ENCODE measurements at places on chromosomes 6 and 20. TPM values are rescaled to one million over a fixed set of nuclear protein-coding genes. Genes with fewer than 3 reads are reported as not detected.

Gene SLC29A1
- total RNA-seq = 56.1 TPM

- H3K4me3 ChIP-seq = no peak overlapping the region
- H3K27me3 ChIP-seq = no peaks in the 10 kb centered on the region
- DNase-seq = no peak
- H3K36me3 ChIP-seq = no peaks in the 10 kb centered on the region
- no peaks in the 10 kb centered on the region for H3K4me1 ChIP-seq
Observed at GRCh38 chr6:157449610-157450009, 68.6 kb downstream of the ZDHHC14 start.

DNA sequence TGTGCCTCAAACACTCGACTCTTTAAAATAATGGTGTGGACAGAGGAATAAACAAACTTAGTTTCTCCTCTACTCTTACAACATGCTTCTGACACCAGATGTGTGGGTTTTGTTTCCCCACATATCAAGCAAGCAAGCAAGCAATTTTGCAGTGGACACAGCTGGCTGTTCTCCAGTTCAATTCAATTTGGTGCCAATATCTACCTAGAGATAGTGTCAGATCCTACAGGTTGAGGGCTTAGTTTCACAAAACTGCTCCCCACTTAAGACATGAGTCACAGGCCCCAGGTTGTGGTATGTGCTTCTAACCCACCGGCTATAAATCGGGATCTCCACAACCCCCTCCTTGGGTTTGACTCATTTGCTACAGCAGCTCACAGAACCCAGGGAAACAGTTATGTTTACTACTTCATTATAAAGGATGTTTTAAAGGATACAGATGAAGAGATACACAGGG lies 131.4 kb upstream of the TRAF3IP2 start:
- peak overlapping the region; percentile 69 for H3K27ac ChIP-seq
- no peak overlapping the region for H3K4me3 ChIP-seq
- DNase-seq = peak; percentile 73
- no peaks in the 10 kb centered on the region for H3K27me3 ChIP-seq

Gene DUSP22
- total RNA-seq = 34.2 TPM

DNA sequence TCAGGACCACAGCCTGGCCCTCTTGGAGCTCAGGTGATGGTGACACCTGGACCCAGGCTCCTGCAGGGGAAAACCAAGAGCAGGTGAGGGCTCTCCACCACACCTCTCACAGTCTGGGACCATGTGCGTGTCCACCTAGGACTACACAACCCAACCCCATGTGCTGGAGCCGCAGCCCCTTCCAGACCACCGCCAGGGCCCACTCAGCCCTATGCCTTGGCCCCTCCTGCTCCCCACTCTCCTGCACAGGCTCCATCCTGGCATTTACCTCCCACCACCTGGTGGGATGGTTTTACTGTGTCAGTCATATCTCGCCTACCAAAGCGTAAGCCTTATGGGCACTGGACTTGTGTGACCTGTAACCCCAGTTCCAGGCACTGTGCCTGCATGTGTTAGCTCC lies 13.1 kb upstream of the ADAM33 start:
- H3K4me3 ChIP-seq = no peak overlapping the region
- no peaks in the 10 kb centered on the region for H3K27me3 ChIP-seq
- no peak for DNase-seq
- H3K27ac ChIP-seq = no peak overlapping the region

Gene MCM8
- 47.8 TPM for total RNA-seq

DNA sequence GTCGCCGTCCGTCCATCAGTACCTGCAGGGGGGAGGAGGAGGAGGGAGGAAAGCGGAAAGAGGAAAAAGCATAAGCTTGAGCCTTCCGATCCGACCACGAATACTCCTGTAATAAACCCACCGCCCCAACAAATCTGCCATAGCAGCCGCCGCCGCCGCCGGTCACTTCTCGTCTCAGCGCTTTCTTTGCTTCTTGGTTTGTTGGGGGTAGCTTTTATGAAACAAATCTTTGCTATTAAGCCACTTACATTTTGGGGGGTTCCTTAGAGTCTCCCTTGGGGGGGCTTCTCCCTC lies 277 bp downstream of the ADGRB3 start:
- H3K36me3 ChIP-seq = no peaks in the 10 kb centered on the region
- no peak for DNase-seq
- peak overlapping the region; percentile 62 for H3K4me3 ChIP-seq
- peaks cover 13% of the 10 kb centered on the region for H3K4me1 ChIP-seq

DNA sequence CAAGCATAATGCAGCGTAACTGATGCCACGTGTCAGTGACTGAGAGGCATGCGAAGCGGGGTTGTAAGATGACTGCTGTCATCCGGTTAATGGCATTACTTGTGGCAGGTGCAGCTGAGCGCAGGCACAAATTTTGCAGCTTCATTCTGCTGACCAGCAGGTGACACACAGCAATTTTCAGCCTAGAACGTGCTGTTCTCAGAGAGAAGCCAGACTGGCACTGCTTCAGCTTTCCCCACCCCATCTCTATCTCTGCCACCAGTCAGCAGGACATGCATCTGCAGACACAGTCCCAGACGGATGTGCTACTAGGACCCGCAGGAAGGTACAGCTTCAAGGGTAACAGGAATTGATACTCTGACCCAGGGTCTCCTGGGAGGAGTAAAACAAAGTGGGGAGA lies 221.8 kb downstream of the KIF16B start:
- H3K4me3 ChIP-seq = no peak overlapping the region
- H3K27me3 ChIP-seq = no peaks in the 10 kb centered on the region
- H3K36me3 ChIP-seq = peaks cover 1% of the 10 kb centered on the region
- no peak for DNase-seq
- no peaks in the 10 kb centered on the region for H3K4me1 ChIP-seq
- no peak overlapping the region for H3K27ac ChIP-seq

GRCh38 chr6:10583509-10583901 lies 62.4 kb downstream of the GCNT2 start:
- peak overlapping the region; percentile 4 for H3K27ac ChIP-seq
- peaks cover 11% of the 10 kb centered on the region for H3K4me1 ChIP-seq
- no peaks in the 10 kb centered on the region for H3K27me3 ChIP-seq
- no peaks in the 10 kb centered on the region for H3K36me3 ChIP-seq

DNA sequence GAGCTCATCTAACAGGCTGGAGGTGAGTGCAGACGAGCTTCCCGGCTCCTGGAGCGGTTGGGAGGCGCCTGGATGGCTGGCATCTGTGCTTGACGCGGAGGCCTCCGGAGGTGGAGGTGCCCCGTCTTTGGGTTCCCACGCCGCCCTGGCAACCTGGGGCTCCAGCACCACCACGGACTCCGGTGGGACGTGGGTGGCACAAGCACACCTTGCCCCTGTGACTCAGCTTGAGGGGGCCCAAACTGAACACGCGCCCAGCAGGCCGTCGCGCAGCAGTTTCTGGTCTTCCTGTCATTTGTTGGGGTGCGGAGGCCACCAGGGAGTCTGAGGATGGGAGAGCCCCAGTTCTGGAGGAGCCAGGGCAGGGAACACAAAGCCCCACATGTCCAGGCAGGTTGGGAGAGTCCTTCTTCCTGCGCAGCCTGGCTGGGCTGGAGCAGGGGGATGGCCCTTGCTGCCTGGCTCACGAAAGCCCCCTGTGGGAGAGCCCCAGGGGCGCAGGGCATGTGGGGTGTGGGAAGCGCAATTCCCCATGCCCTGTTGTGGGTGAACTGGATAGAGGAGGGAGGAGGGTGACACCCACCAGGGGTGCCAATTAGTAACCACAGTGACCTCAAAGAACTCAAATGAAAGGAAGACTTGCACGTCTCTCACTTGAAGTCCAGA lies 1378.6 kb upstream of the DEFB115 start:
- H3K36me3 ChIP-seq = peaks cover 15% of the 10 kb centered on the region
- H3K27me3 ChIP-seq = no peaks in the 10 kb centered on the region
- no peaks in the 10 kb centered on the region for H3K4me1 ChIP-seq
- peak overlapping the region; percentile 39 for H3K4me3 ChIP-seq

DNA sequence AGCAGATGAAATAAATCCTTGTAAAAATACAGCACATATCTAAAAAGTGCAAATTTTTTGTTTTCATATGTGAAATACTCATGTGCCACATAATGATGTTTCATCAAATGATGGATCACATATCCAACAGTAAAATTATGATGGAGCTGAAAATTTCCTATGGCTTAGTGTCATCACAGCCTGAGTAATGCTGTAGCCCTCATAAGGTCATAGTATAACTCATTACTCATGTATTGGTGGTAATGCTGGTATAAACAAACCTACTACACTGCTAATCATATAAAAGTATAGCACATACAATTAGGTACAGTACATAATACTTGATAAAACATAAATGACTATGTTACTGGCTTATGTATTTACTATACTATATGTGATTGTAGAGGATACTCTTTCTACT lies 12.9 kb downstream of the TSPYL1 start:
- no peak overlapping the region for H3K27ac ChIP-seq
- peaks cover 36% of the 10 kb centered on the region for H3K36me3 ChIP-seq
- H3K4me3 ChIP-seq = no peak overlapping the region
- no peaks in the 10 kb centered on the region for H3K27me3 ChIP-seq
- H3K4me1 ChIP-seq = peaks cover 27% of the 10 kb centered on the region

DNA sequence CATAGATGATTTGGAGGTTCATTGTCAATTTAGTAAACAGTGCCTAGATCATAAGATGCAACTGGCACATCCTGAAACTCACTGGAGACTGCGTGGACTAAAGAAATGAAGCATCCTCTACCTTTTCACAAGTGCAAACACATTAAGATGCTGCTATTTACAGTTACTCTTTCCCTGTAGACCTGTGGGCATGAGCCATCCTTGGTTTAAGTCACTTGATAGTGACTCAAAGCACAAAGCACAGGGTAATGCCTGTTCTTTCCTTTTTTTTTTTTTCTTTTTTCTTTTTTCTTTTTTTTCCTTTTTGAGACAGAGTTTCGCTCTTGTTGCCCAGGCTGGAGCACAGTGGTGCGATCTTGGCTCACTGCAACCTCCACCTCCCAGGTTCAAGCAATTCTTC lies 10.0 kb upstream of the HLA-DQA1 start:
- H3K27me3 ChIP-seq = no peaks in the 10 kb centered on the region
- no peak for DNase-seq
- H3K4me3 ChIP-seq = no peak overlapping the region
- no peaks in the 10 kb centered on the region for H3K36me3 ChIP-seq
- H3K4me1 ChIP-seq = peaks cover 31% of the 10 kb centered on the region

GRCh38 chr6:33075568-33076405 lies at the start of gene HLA-DPB1:
HLA-DPB1 (plus strand) TSS chr6:33075990; CDS start chr6:33076042, 52 bp downstream.
- H3K27me3 ChIP-seq = no peaks in the 10 kb centered on the region
- DNase-seq = peak; percentile 25
- peak within 1 kb of the TSS; percentile 75 for H3K4me3 ChIP-seq
- H3K36me3 ChIP-seq = no peaks in the 10 kb centered on the region

DNA sequence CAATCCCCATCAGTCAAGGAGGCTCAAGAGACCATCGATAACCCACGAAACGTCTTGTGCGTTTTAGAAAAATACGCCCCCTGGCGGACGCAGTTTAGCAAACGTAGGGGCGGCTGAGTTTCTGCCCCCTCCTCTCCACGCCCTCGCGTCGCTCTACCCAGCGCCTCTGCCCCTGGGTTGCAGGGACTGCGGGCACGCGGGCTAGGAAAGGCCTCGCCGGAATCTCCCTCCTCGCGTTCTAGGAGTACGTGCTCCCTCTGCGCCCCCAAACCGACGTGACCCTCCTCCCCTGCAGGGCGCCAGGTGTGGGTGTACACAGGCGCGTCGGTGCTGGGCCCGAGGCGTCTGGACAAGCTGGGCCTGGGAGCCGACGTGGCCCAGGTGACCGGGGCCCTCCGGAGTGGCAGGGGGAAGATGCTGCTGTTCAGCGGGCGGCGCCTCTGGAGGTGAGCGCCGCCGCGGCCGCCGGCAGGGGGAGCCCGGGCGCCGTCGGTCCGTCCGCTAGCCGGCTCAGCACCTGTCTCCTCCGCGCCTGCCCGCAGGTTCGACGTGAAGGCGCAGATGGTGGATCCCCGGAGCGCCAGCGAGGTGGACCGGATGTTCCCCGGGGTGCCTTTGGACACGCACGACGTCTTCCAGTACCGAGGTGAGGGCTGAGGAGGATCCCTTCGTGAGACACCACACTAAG lies 5.3 kb downstream of the MMP9 start:
- peaks cover 62% of the 10 kb centered on the region for H3K27me3 ChIP-seq
- H3K36me3 ChIP-seq = no peaks in the 10 kb centered on the region
- H3K27ac ChIP-seq = no peak overlapping the region
- peak; percentile 83 for DNase-seq

- peaks cover 13% of the 10 kb centered on the region for H3K4me1 ChIP-seq
- no peak overlapping the region for H3K27ac ChIP-seq
- no peak overlapping the region for H3K4me3 ChIP-seq
- peaks cover 20% of the 10 kb centered on the region for H3K36me3 ChIP-seq
- H3K27me3 ChIP-seq = no peaks in the 10 kb centered on the region
- no peak for DNase-seq
Observed at GRCh38 chr6:108862479-108863191, 14.4 kb downstream of the ARMC2 start.

Gene TRIM31
- not detected for total RNA-seq

GRCh38 chr20:47970282-47970903 lies 185.1 kb upstream of the SULF2 start:
- peaks cover 5% of the 10 kb centered on the region for H3K27me3 ChIP-seq
- peaks cover 3% of the 10 kb centered on the region for H3K4me1 ChIP-seq
- H3K36me3 ChIP-seq = no peaks in the 10 kb centered on the region
- no peak overlapping the region for H3K4me3 ChIP-seq
- no peak for DNase-seq

GRCh38 chr6:71544028-71544427 lies 255.4 kb downstream of the OGFRL1 start:
- H3K4me3 ChIP-seq = no peak overlapping the region
- peaks cover 2% of the 10 kb centered on the region for H3K27me3 ChIP-seq
- no peak for DNase-seq
- H3K27ac ChIP-seq = no peak overlapping the region
- H3K36me3 ChIP-seq = no peaks in the 10 kb centered on the region

Gene MRAP2
- total RNA-seq = not detected
